ENCODE measurements at places on chromosomes 5 and 9. TPM values are rescaled to one million over a fixed set of nuclear protein-coding genes. Genes with fewer than 3 reads are reported as not detected.

DAPK1 gene
- 21.6 TPM for polyA plus RNA-seq

DNA sequence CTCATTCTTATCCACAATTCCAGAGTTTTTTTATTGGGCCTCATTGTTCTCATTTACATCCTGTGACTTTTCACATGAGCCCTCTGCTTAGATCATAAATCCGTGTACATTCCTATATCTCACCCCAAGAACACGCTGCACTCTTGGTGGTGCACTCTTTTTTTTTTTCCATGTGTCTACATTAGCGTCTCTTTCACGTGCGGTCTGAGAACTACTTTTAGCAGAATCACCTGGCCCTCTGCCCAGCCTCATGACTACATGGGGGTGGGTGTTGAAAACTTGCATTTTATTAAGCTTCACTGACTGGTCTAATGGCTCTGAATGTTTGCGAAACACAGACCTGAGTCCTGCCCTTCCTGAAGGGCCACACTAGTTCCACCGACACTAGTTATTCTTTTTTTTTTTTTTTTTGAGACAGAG lies 18.6 kb downstream of the C9orf57 start:
- DNase-seq, result peak; percentile 74

GRCh38 chr5:139126711-139127111 lies 71.5 kb downstream of the SIL1 start:
- DNase-seq, result no peak

MLANA gene
- 0.74 TPM for polyA plus RNA-seq

DNA sequence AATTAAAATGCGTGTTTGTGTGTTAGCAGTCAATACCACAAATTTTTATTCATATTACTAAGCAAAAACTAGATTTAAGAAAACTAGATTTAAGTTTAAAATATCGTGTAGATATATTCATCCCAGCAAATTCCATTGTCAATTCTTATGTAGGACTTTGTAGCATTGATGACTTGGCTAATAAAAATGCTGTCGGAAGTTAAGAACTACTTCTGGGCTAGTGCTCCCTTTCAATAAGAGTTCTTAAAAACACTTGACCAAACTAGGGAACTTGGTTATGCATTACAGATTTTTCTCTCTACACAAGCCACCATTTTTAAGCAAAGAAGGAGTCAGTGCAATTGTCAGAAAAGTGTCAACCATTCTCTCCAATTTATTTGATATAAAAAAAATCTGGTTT lies 68.7 kb upstream of the RAD23B start:
- no peak for DNase-seq

TMEM252 gene
- polyA plus RNA-seq, result 2.0 TPM

DNA sequence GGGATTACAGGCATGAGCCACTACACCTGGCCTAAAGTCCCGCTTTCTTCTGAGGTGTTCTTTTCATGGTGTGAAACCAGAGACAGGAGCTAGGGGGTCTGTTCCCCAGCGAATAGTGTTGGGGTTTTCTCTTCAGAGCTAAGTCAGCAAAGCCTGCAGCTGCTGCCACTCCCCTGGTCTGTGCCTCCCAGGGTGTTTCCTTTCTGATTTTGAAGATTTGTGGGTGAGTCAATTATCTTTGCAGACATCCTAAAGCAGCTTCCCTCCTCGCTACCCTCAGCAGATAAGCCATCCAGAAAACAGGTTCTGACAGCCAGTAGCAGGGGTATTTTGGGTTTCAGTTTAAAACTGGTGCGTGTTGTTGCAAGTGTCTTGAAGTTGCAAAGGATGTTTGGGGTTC lies 72.0 kb upstream of the IQGAP2 start:
- no peak for DNase-seq

NOXA1 gene
- 2.3 TPM for polyA plus RNA-seq

TNC gene
- polyA plus RNA-seq, result 129 TPM

GRCh38 chr9:38012767-38013450 lies 56.1 kb downstream of the SHB start:
- no peak for DNase-seq

LCN1 gene
- not detected for polyA plus RNA-seq

FGF18 gene
- 17.4 TPM for polyA plus RNA-seq

- no peak for DNase-seq
Observed at GRCh38 chr5:107621089-107621488, 49.6 kb downstream of the EFNA5 start.

- DNase-seq, result no peak
Observed at GRCh38 chr9:118891213-118891612, 478.0 kb downstream of the BRINP1 start.

GRCh38 chr9:4034404-4034803 lies 265.5 kb downstream of the GLIS3 start:
- DNase-seq, result no peak

GRCh38 chr5:77302247-77302646 lies 91.8 kb downstream of the PDE8B start:
- no peak for DNase-seq

GRCh38 chr5:146967646-146968045 lies 89.1 kb upstream of the PPP2R2B start:
- peak; percentile 18 for DNase-seq

PDCD1LG2 gene
- 0.34 TPM for polyA plus RNA-seq

DNA sequence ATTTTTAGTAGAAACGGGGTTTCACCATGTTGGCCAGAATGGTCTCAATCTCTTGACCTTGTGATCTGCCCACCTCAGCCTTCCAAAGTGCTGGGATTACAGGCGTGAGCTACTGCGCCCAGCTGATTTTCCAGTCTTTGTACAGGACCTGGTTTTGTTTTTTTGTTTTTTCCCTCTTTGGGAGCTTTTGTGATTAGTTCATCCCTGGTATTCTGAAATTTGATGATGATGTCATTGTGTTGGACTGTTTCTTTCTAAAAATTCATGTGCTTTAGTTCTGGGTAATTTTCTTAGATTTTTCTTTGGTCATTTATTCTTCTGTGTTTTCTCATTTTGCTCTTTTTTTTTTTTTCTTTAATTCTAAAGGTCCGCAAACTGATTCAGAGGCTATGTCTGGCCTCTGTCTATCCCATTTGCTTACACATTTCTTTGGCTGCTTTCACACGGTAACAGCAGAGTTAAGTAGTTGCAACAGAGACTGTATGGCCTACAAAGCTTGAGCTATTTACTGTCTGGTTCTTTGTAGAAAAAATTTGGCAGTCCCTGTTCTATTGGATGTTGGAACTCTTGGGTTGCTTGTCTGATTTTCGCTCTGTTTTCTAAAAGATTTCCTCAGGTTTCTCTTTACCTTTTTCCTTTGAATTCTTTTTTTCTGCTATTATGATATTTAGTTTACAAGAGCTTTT lies 24.8 kb downstream of the STX17 start:
- DNase-seq, result no peak

- DNase-seq, result no peak
Observed at GRCh38 chr5:33417632-33418031, 23.1 kb upstream of the TARS1 start.

GRCh38 chr9:136700959-136701667 lies 11.3 kb upstream of the DIPK1B start:
- no peak for DNase-seq

DNA sequence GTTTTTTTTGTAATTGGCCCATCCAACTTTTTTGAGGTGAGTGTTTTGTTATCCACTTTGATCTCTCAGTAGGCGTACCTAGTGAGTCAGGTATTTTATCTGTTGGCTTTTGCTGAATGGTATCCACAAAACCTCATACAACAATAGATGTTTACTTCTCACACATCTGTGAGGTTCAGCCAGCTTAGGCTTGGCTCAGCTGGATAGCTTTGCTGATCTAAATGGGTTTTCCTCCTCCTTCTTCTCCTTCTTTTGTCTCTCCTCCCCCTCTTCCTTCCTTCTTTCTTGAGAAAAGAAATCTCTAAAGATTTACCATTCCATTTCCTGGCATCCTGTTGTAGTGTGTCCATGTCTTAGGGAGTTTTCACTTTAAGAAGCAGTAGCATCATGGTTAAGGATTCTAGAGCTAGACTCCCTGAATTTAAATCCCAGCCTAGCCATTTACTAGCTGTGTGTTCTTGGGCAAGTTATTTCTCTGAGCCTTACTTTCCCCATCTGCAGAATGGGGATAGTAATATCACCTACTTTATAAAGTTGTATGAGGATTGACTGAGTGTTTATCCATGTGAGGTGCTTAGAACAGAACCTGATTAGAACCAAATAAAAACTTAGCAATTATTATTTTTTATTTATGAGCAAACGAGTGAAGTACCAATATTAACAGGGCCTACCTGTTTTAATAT lies 126.3 kb downstream of the ARHGAP26 start:
- no peak for DNase-seq

GNAQ gene
- polyA plus RNA-seq, result 21.7 TPM

DNA sequence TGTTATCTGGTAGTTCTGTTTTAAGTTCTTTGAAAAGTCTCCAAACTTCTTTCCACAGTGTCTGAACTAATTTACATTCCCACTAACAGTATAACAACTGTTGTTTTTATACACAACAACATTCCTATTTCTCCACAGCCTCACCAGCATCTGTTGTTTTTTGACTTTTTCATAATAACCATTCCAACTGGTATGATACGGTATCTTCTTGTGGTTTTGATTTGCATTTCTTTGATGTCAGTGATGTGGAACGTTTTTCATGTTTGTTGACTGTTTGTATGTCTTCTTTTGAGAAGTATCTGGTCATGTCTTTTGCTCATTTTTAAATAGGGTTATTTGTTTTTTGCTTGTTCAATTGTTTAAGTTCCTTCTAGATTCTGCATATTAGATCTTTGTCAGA lies 12.6 kb upstream of the GRAMD2B start:
- no peak for DNase-seq

GRCh38 chr5:91176288-91177016 lies 206.7 kb downstream of the ARRDC3 start:
- DNase-seq, result no peak

DNA sequence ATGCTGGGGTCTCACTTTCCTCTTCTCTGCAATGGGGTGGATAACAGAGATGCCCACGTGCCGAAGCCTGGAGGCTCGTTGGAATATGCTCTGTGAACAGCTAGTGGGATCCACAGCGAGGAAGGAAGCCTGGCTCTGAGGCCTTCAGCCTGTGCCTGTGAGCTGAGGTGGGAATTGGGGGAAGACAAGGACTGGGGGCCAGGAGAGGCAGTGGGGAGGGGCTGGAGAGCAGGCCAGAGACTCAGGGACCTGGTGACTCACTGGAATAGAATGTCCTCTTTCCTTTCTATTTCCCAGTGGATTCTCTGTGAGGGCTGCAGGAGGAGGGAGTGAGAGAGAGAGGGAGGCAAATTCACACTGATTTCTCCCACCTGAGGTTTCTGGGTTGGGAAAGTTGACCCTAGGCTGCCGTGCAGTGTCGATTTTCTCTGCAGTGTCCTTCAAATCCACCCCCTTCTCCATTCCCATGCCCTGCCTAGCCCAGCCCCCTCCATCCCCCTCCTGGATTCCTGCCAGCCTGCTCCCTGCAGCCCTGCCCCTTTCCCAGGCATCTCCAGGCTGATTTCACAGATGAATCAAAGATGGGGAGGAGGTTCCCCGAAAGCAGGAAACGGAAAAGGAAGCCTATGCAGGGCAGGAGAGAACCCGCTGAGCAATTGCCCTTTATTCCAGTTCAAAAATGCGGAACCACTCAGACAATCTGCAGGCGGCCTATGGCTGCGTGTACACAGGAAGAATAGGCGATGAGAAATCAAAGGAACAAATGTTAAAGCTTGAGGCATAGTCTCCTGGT lies 1.4 kb upstream of the SPAAR start:
- peak; percentile 97 for DNase-seq

DNA sequence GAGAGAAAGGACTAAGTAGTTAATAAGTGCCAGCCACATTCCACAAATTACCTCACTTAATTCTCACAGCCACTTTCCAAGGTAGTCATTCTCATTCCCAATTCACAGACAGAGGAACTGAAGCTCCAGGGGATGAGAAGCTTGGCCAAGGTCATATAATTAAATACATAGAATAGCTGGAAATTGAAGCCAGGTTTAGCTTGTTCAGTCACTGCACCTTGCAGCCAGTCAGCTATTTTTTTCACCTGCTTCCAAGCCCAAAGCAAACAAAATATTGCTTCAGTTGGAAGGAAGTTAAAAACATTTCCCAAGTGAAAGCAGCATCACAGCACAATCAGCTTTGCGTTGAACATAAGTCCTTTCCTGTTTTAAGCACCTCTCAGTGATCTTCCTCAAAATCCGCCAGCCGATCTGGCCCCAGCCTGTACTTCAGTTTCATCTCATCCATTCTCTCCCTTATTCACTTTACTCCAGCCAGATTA lies 4.8 kb downstream of the ALDH1A1 start:
- DNase-seq, result no peak
